ENCODE measurements at places on chromosomes 1 and 21. TPM values are rescaled to one million over a fixed set of nuclear protein-coding genes. Genes with fewer than 3 reads are reported as not detected.

DNA sequence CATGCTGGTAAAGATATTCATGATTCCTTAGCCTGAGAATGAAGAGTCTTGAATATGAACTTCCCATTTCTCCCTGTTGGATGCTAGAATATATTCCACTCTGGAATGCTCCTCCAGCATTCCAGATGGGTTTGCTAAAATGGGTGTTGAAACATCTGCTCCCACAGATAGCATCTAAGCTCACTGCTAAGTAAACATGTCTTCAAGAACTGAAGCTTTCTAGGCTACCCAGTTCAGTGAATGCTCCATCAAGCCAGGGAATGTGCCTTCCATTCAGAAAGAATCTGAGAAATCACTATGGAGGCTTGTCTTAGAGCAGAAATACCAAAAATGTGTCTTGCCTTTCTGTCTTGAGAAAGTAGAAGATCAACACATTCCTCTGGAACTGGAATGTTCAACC, 81.1 kb downstream of the TNFSF18 start:
- DNase-seq: peak; percentile 43

DNA sequence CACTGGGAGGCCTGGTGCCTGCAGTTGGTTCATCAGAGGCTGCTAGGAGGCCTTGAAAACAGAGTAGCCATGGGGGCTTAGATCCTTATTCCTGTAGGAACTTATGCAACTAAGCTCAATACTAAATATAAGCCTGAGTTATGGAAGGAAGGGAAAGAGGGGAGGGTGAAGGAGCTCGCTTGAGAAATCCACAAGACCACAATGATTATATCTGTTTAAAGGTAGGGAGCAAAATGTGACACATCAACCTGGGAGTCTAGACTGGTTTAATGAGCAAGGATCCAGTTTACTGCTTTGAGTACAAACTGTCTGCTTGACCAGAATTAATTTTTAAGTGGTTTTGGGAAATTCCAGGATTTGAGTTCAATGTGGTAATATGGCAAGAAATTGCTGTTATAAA, 20.4 kb upstream of the ANGPTL7 start:
- no peak for DNase-seq

- no peak for DNase-seq
Measured at GRCh38 chr1:6998267-6998666, 213.0 kb downstream of the CAMTA1 start.

GRCh38 chr1:87134625-87135328, 193.9 kb upstream of the LMO4 start:
- DNase-seq: no peak

- DNase-seq: no peak
Measured at GRCh38 chr1:219163401-219163954, 10.2 kb upstream of the LYPLAL1 start.

Gene REG4
- total RNA-seq: not detected

Gene ADGRL2
- 9.8 TPM for total RNA-seq

Gene FALEC
- not detected for total RNA-seq

Gene LENEP
- not detected for total RNA-seq

Gene FAM151A
- total RNA-seq: not detected

Gene INAVA
- total RNA-seq: 21.3 TPM

Gene HUNK
- 0.17 TPM for total RNA-seq

Gene HSD3B1
- 0.07 TPM for total RNA-seq
